ENCODE measurements at places on chromosomes 1 and 21. TPM values are rescaled to one million over a fixed set of nuclear protein-coding genes. Genes with fewer than 3 reads are reported as not detected.

PGLYRP3 gene
- not detected for total RNA-seq

CCDC24 gene
- 8.3 TPM for total RNA-seq

CD164L2 gene
- total RNA-seq, result not detected

SVBP gene
- 16.0 TPM for total RNA-seq

GJC2 gene
- total RNA-seq, result 0.09 TPM

COA6 gene
- 93.5 TPM for total RNA-seq

TRAPPC10 gene
- total RNA-seq, result 17.4 TPM

FAM72A gene
- total RNA-seq, result 8.7 TPM

RNU1-3 gene
- not detected for total RNA-seq

EPHX1 gene
- total RNA-seq, result 193 TPM

FOXO6 gene
- 0.80 TPM for total RNA-seq

HLX gene
- 4.2 TPM for total RNA-seq

MPL gene
- total RNA-seq, result not detected

LCA5L gene
- 1.9 TPM for total RNA-seq

CCDC190 gene
- total RNA-seq, result not detected

NPL gene
- 0.41 TPM for total RNA-seq

SH2D5 gene
- 11.9 TPM for total RNA-seq

LIN28A gene
- not detected for total RNA-seq

OR2L2 gene
- total RNA-seq, result not detected

C1orf216 gene
- 13.2 TPM for total RNA-seq

MRPL20 gene
- 148 TPM for total RNA-seq

LRRC7 gene
- total RNA-seq, result not detected

DPH5 gene
- 28.3 TPM for total RNA-seq

VANGL2 gene
- total RNA-seq, result 0.82 TPM
